Activated CD4-positive, alpha-beta T cell treated with anti-CD3 and anti-CD28 coated beads, Interleukin-2, amount 10 ng/mL, durations not matched to agents 7 days and 5 days (primary cell): ENCODE measurements at places on chromosomes 4 and X.

DNA sequence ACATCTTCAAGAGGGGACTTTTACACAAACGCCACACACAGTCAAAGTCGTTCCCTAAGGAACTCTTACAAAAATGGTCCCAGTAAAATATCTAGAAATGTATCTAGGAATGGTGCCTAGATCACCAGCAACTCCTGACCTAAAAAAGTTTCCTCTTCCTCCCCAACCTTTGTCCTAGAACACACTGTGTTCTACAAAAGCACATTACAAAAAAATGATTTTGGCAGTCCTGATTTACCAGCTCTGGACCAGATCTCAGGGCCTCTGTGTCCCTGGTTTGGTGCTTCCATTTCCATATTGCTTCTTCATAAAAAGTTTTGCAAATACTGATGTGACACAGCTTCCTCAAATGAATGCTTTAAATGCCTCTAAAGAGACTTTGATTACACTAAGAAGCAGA, 55.0 kb downstream of the LNX1 start:
- no peak for DNase-seq

DNA sequence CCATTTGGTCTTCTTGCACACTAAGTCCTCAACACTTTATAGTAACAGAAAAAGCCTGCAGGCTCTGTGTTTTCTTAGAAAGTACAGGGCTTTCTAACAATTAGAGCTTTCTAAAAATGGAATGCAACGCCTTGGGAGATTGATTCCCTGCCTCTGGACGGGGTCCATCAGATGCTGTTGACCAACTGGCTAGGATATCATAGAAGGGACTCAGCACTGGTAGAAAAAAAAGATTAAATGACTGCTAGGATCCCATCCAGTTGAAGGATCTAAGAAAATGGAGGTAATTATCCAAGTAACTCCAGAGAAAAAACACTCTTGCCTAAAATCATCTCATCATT, 39.5 kb downstream of the USP46 start:
- no peak for DNase-seq

DNA sequence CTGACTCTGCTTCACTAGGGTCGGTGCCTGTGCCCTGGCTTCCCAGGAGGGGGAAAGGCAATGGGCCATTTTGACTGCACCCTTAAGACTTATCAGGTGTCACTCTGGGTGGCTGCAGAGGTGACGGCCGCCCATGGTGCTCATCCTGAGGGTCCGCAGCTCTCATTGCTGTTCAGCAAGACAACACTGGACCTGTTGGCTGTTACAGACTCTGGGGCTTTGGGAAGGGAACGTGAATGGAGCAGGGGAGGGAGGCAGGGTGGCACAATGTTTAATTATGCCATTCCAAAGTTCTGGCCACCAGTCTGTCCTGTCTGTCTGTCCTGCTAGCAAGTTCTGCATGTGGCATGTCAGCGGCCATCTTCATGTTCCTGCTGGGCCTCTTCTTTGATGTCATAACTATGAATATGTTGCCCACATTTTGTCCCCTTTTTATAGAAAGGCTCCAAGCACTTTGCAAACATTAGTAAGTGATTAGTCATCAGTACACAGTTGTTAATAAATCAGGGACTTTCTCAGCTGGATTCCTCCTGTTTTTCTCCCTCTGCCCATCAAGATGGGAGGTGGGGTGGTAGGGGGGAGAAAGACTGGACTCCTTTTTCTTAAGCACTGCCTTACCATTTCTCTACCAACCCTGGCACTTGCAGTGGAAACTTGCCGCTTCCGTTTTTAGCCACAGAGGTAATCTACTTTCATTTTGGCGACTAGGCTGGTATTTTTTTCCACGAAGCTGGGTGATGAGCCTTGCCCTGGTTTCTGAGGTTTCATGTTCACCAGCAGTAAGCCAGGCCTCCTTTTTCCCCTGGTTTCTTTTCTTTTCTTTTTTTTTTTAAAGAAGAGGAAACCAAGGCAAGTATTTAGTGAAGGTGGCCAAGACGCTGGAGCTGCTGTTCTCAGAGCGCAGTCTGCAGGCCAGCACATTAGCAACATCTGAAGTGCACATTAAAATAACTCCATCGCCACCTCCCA, 88.6 kb upstream of the TRIM2 start:
- DNase-seq: peak; percentile 90

DNA sequence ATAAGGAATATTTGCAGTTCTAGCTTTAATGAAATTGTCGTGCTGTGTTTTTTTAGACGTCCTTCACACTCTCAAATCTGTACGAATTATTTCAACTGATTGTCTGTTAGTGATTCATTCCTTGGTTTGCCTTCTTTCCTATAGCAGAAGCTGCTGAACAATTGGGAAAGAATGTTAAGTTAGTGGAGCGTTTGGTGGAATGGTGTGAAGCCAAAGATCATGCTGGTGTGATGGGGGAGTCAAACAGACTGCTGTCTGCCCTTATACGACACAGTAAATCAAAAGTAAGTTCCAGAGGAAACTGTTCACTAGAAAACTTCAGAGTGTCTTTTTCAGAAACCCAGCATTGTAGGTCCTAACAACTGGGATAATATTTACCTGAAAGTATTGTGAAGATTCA, 159.9 kb downstream of the RAP1GDS1 start:
- DNase-seq: no peak

DNA sequence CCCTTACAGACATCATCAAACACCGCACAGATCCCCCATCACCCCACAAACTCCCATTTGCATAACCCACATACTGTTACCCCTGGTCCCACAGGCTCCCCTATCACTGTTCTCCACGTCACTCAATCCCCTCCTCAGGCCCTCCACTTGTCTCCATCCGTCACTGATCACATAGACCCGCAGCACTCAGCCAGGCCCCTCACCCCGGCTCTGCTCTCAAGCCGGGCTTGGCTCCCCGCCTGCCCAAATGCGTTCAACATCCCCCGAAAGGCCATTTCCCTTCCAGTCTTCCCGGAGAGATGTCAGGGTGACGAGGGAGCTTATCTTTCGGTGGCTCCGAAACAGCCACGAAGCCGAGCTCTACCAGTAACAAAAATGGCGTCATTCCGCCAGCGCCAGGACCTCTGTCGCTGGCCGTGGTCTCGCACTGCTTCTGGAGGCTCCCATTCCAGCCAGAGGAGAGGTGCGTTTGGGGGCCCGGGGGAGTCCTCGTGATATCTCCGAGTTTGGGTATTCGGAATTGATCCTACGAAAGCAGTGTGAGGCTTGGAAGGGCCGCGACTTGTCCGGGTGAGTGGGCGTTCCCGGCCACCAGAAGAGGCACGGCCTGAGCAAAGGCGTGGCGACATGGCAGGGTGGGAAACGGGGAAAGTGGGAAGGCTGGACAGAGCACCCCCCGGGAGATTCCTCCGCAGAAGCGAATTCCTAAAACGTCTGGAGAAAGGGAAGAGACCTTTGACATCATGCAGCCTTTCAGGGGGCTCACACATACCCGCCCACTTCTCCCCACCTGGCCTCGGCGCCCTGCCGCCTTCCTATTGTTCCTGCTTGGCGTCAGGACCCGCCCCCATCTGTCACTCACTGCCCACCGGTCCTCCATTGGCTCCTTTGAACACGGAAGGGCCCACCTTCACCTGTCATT, at the start of gene ZNF630:
TSS of gene ZNF630 (minus strand) at position 577 of the 922 bp plus-strand sequence. CDS start 4,754 bp downstream, outside the sequence.
- peak; percentile 41 for DNase-seq

DNA sequence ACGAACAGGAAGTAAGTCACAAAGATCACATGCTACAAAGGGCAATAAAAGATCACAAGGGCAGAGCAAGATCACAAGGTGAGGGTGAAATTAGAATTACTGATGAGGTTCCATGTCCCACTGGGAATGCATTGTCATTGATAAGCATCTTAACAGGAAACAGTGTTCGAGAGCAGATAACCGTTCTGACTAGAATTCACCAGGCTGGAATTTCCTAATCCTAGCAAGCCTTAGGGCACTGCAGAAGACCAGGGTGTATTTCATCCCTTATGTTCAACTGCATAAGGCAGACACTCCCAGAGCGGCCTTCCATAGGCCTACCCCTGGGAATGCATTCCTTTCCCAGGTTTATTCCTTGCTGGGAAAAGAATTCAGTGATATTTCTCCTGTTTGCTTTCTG, 980.6 kb upstream of the LCORL start:
- no peak for DNase-seq

DNA sequence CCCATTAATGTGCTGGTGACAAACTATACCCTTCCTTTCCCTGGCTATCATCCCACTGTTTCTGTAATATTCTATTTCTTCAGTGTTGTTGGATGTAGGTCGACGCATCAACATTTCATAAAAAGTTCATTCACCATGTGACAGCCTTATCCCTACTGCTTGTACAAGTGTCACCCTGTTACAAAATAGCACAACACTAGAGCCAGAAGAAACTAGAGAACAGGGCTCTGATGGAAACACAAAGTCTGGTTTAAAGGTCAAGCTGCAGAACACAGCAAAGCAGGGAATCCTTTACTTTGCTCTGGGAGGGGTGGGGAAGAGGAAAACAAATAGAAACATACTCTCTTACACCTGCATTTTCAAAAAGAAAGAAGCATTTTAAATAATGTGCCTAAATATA, 131.3 kb upstream of the TBC1D9 start:
- no peak for DNase-seq

DNA sequence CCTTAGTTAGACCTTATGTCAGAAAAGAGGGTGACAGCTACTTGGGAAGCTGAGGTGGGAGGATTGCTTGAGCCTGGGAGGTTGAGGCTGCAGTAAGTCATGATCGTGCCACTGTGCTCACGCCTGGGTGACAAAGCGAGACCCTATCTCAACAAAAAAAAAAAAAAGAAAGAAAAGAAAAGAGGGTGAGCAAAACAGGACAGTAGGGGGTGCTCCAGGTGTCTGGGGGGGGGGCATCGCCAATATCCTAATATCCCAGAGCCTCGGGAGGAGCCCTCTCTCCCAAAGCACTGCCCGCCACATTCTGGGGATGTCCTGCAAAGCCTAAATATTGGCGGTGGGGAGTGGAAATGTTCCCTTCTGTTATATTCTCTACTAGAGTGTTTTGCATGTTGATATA, 120.9 kb upstream of the TBL1X start:
- no peak for DNase-seq

DNA sequence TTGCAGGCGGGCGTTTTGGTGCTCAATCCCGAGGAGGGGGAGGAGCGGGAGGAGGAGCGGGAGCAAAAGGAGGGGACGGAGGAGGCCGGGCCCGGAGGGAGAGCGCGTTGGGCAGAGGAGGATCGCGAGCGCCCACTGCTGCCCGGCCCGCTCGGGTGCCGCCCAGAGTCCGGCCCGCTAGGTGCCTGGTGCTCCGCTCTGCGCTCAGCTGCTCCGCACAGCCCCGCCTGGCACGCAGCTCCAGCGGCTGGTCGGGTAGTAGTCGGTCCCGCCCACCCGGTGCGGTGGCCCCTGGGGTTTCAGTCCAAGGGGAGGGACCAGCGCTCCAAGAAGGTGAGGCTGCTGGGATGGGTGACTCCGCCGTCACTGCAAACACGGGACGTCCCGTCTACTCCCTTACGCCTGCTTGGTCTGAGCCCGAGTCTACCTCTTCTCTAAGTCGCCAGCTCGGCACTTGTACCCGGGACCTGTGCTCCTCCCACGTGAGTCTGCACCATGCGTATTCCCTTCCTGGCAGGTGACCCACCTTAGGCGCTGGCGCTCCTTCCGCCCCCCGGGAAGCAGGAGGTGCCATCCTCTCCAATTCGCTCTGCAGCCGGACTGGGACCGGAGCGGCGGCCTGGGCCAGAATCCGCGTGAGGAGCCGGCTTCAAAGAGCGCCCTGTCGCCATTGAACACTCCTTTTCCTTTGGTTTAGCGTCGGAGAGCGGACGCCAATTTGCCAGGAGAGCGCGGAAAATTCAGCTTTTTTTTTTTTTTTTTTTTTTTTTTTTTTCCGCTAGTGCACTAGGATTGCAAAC, 405 bp upstream of the HS3ST1 start:
- DNase-seq: peak; percentile 20

DNA sequence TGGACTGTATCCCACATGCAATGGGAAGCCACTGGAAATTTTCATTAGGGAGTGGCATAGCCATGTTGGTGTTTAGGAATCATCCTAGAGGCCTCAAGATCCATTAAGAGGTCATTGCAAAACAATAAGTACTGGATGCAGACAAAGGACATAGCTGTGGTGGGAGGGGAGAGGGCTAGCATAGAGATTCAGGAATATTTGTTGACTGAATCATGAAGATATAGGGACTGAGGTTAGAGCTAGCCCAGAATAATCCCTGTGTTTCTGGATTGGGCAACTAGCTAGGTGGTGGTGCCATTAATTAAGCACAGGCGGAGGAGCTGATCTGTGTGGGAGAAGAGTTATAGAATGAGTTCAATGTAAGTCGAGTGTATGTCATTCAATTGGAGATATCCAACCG, 135.0 kb downstream of the RAB28 start:
- no peak for DNase-seq

DNA sequence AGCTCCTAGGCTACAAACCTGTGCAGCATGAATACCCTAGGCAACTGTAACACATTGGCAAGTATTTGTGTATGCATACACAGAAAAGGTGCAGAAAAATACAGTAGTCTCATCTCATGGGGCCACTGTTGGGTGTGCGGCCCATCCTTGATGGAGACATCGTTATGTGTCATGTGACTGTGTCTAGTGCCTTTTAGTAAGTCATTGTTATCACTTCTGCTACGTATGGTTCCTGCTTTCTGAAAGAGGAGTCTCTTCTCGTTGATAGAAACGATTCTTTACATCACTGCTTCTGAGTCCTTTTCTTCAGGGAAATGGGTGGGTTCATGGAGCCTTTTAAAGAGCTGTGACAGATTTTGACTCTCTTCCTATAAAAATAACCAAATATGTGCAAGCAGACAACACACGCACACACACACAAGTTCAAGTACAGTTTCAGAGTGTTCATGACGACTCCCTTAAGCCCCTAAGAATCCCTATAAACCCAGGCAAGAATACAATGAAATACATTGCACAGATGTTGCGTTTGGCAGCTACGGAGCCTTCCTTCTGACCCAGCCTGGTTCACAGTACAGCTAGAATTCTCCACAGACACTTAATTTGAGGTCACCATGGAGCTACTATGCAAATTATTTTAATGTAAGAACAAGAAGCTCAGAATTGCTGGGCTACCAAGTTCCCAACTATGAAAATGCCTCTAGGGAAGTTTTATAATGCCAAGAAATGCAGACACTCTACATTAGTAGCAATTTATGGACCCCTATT, 10.2 kb upstream of the STK32B start:
- DNase-seq: no peak

GRCh38 chr4:132094017-132094416, 1055.1 kb upstream of the PCDH10 start:
- DNase-seq: no peak

GRCh38 chr4:116092961-116093360, 979.5 kb upstream of the NDST4 start:
- no peak for DNase-seq

DNA sequence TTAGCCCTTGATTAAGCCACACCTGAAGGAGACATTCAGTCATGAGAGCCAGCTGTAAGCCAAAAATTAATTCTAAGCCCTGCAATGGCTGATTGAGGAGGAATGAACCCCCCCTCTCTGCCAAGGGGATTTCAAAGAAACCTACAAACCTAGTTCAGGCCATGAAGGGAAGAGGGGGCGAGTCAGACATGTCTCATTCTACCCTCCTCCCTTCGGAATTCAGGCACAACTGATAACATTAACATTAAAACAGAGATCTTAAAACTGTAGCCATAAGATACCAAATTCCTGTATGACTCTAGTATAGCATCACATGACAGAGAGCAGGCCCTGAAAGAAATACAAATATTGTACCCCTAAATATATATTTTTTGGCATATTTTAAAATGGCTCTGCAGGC, 40.4 kb upstream of the AFAP1 start:
- DNase-seq: no peak

- no peak for DNase-seq
Observed at GRCh38 chrX:11426712-11427452, 133.7 kb downstream of the AMELX start.
